NCI-H2029 (cell line): ENCODE measurements at places on chromosomes 5 and 9.

DNA sequence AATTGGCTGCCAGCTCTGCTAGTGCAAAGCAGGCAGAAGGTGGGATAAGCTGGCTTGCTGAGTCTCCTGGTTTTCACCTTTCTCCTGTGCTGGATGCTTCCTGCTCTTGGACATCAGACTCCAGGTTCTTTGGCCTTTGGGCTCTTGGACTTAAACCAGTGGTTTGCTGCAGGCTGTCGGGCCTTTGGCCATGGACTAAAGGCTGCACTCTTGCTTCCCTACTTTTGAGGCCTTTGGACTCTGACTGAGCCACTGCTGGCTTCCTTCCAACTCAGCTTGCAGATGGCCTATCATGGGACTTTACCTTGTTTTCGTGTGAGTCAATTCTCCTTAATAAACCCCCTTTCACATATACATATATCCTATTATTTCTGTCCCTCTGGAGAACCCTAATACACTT is 1293.9 kb upstream of the CDH6 start:
- DNase-seq: no peak

DNA sequence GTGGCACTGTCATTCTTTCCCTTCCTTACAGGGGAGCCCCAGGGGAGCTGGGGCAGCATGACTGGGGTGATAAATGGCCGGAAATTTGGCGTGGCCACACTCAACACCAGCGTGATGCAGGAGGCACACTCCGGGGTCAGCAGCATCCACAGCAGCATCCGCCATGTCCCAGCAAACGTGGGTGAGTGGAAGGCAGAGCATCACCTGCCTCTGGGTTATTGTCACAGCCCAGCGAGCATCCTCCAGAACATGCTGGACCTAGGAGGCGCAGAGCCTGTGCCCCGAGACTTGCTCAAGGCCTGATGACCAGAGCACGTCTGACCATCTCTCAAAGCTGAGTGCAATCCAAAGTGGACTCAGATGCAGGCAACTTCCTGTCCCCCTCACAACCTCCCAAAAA is 22.2 kb upstream of the ASS1 start:
- no peak for DNase-seq

GRCh38 chr9:77291714-77292113 is 114.4 kb downstream of the VPS13A start:
- no peak for DNase-seq

DNA sequence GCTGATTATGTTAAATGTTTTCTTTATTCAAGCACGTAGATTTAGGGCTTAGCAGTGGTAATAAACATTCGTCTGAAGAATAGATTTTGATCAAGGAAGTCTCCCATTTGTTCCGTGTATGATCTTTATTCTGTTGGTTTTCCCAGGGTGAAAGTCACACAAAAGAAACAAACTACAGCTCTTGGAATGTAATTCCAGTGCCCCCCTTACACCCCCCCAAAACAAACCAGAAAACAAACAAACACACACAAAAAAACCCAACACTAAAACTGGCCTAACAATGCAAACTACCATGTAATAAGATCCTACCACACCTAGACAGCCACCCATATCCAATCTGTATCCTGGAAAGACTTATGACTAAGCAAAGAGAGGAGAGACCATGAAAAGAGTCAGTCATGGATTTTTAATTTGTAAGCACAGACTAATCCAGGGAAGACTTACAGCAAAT is 196.2 kb upstream of the ELL2 start:
- DNase-seq: no peak
